ENCODE measurements at places on chromosomes 7 and 10.

GRCh38 chr7:76069238-76069638 is 21.3 kb downstream of the MDH2 start:
- no peak for DNase-seq

DNA sequence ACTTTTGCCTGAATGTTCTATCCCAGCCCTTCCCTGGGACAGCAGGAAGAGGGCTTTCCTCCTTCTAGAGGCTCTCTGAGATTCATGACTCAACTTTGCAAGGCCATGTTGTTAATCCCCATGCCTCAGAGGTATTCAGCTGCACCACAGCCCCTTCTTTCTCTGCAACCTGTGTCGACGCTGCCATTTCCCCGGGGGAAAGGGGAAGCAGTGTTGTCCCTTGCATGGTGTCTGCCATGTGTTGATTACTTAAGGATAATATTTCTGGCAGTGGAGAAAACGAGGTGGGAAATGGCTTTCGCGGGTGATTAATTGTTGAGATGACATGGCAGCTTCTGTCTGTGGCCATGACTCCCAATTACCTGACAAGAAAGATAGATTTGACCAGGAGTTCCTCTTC is 133.1 kb downstream of the SORCS3 start:
- no peak for DNase-seq

DNA sequence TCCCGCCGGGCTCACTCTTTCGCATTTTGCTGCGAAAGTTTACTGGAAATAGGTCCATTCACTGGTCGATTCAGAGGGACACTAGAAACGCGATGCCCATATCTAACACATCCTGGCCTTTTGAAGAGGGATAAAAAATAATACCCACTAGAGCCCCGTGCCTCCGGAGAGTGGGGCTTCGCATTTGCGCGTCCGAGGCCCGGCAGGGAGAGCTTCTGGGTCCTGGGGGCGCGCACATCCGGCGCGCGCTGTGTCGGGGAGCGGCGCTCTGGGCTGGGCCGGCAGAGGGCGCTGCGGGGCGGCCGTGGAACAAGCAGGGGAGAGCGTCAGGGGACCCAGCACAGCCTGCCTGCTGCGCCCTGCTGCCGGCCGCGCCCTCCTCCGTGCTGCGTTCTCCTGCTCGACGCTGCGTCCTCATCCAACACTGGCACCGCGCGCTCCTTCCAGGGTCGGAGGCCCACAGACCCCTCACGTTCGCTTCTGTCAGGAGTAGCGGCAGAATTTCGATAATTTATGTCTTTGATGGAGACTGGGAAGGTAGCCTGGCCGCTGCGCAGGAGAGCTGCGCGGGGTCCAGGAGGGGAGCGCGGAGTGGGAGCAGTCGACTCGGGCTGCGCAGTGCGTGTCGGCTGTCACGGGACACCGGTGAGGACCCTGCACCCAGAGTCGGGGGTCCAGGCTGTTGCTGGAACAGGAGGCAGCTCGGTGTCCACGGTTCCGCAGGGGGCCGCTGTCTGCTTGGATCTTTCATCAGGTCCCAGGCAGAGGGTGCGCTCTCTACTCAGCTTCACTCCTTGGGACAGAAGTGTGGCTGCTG is 41.5 kb upstream of the ZNF32 start:
- peak; percentile 66 for DNase-seq

DNA sequence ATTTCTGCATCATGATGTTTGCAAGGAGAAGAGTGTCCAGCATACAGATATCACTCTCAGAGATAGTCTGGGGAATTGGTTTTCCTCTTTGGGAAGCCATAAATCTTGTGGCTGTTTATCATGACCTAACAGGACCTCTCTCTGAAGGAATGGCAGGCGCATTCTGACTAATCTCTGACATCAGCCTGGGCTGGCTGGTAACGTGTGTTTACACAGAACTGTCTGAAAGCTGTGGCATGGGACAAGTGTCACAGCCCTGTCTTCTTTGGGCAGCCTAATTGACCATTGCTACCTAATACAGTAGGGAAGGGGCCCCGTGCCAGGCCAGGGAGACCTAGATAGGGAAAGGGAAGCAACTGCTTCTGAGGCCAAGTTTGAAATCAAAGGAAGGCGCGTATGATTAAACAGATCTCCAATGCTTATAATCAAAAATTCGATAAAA is 73.9 kb upstream of the CABCOCO1 start:
- DNase-seq, result no peak

GRCh38 chr7:98244871-98245270 is 7.2 kb downstream of the TECPR1 start:
- DNase-seq, result no peak

DNA sequence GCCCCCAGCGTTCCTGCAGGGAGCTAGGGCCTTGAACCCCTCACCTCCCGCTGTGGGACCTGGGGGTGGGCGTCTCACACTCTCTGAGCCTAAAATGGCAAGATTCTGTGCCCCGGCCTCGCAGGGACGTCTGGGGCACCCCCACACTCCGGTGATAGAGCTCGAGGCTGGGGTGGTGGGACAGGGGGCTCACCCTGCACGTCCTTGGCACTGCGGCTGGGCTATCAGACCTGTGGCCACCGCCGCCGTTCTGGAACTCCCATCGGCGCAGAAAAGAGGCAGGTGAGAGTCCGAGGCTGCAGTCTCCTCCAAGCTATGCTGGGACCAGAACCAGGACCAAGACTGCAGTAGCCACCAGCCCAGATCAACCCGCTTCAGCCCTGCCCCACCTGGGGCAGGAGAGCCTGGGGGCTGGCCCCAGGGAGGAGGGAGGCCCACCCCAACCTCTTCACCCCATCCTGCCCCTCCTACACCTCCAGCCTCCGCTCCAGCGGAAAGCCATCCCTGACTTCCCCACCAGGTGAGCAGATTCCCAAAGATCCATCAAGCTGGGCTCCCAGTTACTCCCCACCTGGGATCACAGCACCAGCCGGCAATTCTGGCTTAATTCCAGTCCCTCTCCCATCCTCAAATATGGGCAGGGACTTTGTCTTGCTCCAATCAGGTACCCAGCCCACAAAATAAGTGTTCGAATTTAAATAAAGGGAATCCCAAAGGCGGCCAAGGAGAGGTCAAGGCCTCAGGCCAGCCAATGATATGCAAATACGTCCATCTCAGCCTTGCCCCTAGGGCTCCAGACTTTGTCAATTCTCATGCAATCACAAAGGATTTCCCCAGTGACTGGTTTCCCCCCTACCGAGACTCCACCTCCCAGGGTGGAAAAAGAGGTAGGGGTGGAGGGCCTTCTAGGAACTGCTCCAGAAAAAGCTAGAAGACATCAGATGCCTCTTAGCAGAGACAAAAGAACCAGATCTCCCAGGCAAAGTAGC is 16.4 kb downstream of the TNRC18 start:
- DNase-seq, result no peak

- DNase-seq, result no peak
These were observed 150.9 kb upstream of the KAT6B start for GRCh38 chr10:74675484-74675883.

DNA sequence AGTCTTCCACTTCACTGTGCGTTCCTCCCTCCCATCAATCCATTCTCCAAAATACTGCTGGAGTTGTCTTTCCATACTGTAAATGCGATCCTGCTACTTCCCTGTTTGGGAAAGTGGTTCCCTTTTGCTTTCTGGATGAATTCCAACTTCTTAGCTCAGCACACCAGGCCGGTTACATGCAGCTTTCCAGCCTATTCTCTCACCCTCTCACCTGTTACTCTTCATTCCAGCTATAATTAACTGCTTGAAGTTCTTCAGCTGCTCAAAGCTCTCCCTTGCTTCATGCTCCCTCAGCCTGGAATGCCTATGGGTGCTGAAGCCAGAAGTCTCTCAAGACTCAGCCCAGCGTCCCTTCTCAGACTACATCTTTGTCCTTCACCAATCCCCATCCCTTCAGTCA is 6.0 kb upstream of the ZNRF2 start:
- DNase-seq, result no peak

GRCh38 chr10:13684806-13685482 is 98.2 kb downstream of the PRPF18 start:
- no peak for DNase-seq

GRCh38 chr10:104417637-104418292 is 64.1 kb downstream of the CFAP58 start:
- DNase-seq, result no peak

DNA sequence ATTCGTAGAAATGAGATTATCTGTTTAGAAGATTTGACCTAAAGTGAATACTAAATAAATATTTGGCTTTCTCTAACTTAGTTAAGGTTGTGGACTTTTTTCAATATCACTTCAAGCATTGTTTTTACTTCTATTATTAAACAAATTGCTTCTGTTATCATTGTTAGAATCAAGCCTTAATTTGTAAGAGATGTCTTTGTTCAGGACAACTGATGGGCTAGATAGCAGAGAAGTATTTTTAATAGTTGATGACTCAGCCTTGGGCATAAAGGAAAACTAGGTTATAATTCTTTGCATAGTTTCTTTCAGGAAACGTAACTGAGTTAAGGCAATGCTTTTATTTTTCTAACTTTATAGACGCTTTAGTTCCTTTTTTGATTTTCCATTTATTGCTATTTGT is 128.8 kb upstream of the SMIM30 start:
- DNase-seq, result no peak

DNA sequence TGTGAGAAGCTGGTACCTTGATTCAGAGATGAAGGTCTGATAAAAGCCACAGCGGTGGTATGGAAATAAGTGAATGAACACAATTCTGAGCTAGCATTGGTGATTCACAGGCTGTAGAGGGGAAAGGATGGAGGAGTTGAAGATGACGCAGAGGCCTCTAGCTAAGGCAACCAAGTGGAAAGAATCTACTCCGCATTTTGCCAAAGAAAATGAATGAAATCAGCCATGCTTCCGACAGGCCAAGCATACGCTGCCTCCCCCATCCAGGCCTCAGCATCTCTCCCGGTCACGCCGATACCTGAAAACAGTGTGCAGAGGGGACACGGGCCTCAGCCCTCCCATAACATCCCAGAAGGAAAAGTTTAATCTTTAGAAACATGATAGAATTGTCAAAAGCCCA is 124.3 kb upstream of the UNC5B start:
- DNase-seq, result no peak

DNA sequence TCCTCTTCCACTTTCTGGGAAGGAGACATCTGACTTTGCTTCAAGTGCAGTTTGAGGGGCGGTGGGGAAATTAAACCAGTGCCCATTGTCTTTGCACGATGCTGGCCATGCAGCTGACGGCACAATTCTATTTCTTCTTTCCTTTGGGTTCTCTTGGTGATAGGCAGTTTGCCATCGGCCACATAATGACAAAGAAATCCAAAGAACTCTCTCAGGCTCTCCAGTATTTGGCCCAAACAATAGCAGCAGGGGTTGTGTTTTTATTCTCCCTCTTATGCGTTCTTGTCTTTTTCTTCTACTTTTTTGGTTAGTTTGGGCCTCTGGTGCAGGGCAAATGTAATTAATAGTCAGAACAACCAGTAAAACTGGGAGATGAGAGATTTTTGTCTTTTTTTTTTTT is 147.0 kb downstream of the EMX2 start:
- DNase-seq, result no peak

DNA sequence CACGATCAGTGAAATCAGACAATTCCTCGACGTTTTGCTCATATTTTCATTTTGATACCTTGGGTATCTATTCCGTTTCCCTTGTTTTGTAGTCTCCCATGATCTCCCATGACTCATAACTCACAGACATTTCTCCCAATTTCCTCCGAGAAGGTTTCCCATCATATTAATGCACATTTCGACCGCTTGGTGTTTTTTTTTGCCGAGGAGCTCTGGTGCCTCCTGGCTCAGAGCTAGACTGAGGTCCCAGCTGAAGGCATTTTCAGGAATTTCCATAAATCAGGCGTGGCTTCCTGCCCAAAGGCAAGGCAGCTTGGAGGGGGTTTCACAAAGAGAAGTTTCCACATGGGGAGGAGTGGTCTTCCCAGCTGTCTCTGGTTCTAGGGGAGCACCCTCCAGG is 148.2 kb upstream of the TNS3 start:
- DNase-seq, result no peak

GRCh38 chr10:110399106-110399964 is 94.6 kb upstream of the SMNDC1 start:
- DNase-seq, result no peak

DNA sequence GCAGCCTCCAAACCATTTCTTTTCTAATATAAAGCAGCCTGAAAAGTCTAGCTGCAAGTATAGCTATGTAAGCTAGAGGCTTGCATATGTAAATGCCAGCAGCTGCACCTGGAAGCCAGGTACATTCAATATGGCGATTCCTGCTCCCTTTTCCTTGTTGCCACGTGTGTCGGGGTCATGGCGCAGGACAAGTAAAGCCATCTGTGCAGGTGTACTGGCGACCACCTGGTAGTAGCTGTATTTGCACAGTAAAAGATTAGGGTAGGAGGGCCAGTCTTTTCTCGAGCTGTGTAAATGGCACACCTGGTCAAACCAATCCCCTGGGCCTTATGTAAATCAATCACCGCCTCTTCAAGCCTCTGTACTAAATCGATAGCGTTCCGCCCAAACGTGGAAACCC is 484.5 kb downstream of the MAGI2 start:
- no peak for DNase-seq

GRCh38 chr10:117830787-117831212 is 215.9 kb downstream of the RAB11FIP2 start:
- DNase-seq, result no peak
